ENCODE measurements at places on chromosomes 3 and 15. TPM values are rescaled to one million over a fixed set of nuclear protein-coding genes. Genes with fewer than 3 reads are reported as not detected.

Gene ASB14
- not detected for total RNA-seq

Gene KY
- total RNA-seq = 0.13 TPM

Gene MME
- not detected for total RNA-seq

Gene SEMA3F
- total RNA-seq = 15.0 TPM

Gene POTEB2
- total RNA-seq = not detected

Gene WDR72
- total RNA-seq = 7.1 TPM

Gene IL12A
- 1.1 TPM for total RNA-seq

Gene PAQR5
- 88.0 TPM for total RNA-seq

Gene RTP3
- not detected for total RNA-seq

Gene PDZRN3
- total RNA-seq = not detected

Gene CHRNA7
- total RNA-seq = 5.2 TPM

Gene ZNF662
- not detected for total RNA-seq

Gene SLC6A11
- total RNA-seq = 0.03 TPM

Gene ST8SIA2
- total RNA-seq = 0.53 TPM

Gene TMEM207
- total RNA-seq = not detected

Gene IL17RC
- 29.5 TPM for total RNA-seq

Gene OIP5
- total RNA-seq = 13.3 TPM

Gene PROS1
- 13.9 TPM for total RNA-seq

Gene CYP1A2
- total RNA-seq = 0.05 TPM

Gene CPLX3
- 0.07 TPM for total RNA-seq

Gene AGBL1
- not detected for total RNA-seq

Gene DPPA4
- not detected for total RNA-seq

Gene CD80
- total RNA-seq = not detected

Gene IQCF5
- total RNA-seq = not detected

Gene GABRG3
- 0.29 TPM for total RNA-seq

Gene CA12
- total RNA-seq = 211 TPM

Gene ABCC5
- 17.6 TPM for total RNA-seq

Gene FILIP1L
- total RNA-seq = 0.17 TPM

Gene GOLGA8J
- total RNA-seq = 0.10 TPM

Gene SATB1
- total RNA-seq = not detected

Gene ANKRD63
- 0.41 TPM for total RNA-seq

Gene CORO2B
- 3.0 TPM for total RNA-seq

Gene UBA3
- 24.4 TPM for total RNA-seq

All from A549 treated with GW870086 at 1 μM for 4 hours (cell line).